Fibroblast of skin of back (primary cell): ENCODE measurements at places on chromosomes 13 and 19.

- no peak for DNase-seq
These were observed 11.9 kb downstream of the PEX11G start for GRCh38 chr19:7476777-7477494.

DNA sequence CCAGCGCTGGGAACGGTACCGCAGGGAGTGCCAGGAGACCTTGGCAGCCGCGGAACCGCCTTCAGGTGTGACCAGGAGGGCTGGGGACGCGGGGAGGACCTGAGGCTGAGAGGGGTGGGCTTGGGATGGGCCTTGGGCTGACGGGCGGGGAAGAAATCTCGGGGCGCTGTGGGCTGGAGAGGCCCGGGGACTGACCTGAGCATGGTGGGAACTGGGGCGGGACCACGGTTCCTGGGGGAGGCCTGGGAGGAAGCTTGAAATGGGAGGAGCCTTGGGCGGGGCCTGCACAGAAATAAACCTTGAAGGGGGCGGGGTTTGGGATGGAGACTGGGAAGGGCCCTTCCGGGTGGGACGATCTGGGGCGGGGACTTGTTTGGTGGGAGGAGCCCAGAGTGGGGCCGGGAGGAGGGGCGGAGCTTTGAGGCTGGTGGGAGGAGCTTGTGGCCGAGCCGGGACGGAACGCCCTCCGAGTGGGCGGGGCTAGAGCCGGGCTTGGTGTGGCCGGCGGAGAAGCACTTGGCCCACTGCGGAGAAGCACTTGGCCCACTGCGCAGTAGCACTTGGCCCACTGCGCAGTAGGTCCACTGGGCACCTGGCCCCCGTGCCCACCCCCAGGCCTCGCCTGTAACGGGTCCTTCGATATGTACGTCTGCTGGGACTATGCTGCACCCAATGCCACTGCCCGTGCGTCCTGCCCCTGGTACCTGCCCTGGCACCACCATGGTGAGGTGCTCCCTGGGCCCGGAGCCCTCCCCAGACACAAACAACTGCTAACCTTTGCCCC lies 2.8 kb downstream of the GIPR start:
- peak; percentile 65 for DNase-seq

- no peak for DNase-seq
These were observed 64.2 kb downstream of the SIAH3 start for GRCh38 chr13:45787346-45787745.

- DNase-seq = no peak
These were observed 14.6 kb upstream of the RPS15 start for GRCh38 chr19:1423436-1424191.

GRCh38 chr19:54298357-54299125 lies 14.4 kb downstream of the LILRA5 start:
- no peak for DNase-seq

GRCh38 chr13:98173431-98174152 lies 3.5 kb downstream of the RNF113B start:
- peak; percentile 94 for DNase-seq

DNA sequence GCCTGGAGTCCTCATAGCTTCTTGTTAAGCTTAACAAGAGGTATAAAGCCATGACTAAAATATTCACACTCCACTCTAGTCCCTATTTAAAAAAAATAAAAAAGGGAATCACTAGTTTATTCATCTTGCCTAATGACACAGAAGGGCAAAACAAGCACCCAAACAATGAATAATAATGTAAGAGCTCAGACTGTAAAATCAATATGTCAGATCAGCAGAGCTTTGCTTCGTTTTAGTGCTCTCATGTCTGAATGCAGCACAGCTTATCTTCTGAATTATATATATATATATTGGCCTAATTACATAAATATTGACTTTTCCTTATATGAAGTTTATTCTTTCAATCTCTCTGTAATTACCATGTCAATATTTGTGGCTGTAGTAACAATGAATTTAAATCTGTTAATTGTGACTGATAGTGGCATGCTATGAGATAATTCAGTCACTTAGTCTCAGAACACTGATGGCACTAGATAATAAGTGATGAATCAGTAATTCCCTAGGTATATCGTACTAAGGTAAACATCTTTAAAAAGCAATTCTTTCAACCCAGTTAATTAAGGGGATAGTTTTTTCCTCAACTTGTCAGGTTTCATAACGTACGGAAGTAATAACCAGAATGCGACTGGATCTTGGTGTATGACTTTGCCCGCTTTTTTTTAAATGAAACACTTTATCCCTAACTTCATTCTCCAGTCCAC lies 361.9 kb upstream of the GPC6 start:
- DNase-seq = no peak

GRCh38 chr19:5977222-5977784 lies 637 bp downstream of the RANBP3 start:
- DNase-seq = no peak

- no peak for DNase-seq
These were observed 46.2 kb downstream of the CEBPG start for GRCh38 chr19:33419788-33420130.

DNA sequence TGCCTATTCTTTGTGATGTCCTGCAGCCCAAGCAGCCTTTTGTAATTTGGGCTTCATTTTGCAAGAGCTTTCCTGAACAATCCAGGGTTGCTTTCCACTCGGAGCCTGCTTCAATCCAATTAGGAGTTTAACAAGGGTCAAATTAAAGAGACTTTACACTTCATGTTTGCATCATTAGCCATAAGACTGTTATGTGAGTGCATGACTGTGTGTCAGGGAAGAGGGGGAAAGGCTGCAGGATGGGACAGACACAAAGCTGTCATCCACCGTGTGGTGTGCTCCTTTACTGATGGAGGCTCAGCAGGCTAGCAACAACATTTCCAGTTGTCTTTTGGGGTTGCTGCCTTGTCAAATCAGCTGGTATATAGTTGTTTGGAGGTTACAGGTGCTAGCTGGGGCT lies 23.7 kb upstream of the MAB21L1 start:
- no peak for DNase-seq
